ENCODE measurements at places on chromosomes 2 and 18.

DNA sequence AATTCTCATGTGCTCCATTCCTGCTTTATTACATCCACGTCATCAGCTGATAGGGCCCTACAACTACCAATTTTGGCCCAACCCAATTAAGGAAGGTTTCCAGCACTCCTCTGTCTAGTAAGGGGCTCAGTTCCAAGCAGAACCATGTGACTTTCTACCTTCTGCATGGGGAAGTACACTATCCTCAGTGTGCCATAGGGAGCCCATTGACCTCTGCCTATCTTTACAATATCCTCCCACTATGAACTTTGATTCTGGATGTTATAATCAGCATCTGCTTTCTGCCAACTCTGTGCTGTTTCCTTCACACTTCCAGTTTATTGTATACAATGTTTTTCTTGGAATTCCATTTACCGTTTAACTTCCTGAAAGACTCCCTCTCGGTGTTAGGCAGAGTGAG, 53.9 kb upstream of the GCFC2 start:
- DNase-seq: no peak

GRCh38 chr18:42255908-42256765, 301.1 kb downstream of the PIK3C3 start:
- no peak for DNase-seq

GRCh38 chr2:8659092-8659734, 22.6 kb upstream of the ID2 start:
- DNase-seq: no peak

- no peak for DNase-seq
Measured at GRCh38 chr2:24258718-24259117, 83.9 kb downstream of the FAM228A start.

DNA sequence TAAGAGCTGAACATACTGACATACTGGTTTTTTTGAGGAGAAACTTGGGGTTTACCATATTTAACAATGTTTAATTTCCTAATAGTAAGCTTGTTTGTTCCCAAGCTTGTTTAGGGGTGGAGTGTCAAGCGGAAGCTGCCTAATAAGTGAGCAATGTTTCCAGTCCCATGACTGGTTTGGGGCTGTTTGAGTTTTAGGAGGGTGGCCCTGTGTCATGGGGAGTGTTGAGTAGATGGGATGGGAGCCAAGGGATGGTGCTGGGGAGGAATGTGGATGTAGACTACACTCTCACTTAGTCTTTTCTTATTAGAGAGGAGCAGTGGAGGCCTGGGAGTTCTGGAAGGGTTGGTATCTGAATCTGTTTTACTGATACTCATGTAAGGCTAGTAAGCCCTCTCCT, 128.5 kb downstream of the TANC1 start:
- no peak for DNase-seq

GRCh38 chr18:45163871-45164270, 451.4 kb upstream of the SLC14A2 start:
- DNase-seq: no peak

DNA sequence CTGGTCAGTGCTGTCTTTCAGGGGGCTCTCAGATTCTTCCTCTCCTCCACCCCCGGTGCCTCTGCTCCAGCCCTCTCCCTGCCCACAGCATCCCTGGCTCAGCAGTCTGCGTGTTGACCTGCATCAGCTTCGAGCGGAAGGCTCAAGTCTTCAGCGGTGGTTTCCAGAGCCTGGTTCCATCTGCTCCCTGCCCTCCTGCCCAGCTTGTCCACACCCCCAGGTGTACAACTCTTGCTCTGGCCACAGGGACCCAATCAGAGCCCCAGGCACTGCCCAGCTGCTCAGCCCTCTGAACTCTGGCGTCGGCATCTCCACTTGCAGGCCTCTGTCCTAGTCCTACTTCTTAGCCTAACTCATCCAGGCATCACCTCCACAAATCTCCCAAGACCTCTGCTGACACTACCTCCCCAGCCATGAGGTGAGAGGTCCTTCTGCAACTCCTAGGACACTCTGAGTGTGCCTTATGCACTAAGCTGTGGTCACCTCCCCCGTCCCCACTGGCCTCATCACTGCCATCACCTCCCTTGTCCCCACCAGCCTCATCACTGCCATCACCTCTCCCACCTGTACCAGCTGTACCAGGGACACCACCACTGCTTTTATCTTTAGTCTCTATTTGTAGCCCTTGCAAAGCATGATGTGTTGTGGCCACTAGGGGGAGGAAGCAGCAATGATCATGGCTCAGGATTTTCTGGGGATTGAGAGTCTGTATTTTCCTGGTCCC, 60.9 kb downstream of the EDAR start:
- peak; percentile 35 for DNase-seq

DNA sequence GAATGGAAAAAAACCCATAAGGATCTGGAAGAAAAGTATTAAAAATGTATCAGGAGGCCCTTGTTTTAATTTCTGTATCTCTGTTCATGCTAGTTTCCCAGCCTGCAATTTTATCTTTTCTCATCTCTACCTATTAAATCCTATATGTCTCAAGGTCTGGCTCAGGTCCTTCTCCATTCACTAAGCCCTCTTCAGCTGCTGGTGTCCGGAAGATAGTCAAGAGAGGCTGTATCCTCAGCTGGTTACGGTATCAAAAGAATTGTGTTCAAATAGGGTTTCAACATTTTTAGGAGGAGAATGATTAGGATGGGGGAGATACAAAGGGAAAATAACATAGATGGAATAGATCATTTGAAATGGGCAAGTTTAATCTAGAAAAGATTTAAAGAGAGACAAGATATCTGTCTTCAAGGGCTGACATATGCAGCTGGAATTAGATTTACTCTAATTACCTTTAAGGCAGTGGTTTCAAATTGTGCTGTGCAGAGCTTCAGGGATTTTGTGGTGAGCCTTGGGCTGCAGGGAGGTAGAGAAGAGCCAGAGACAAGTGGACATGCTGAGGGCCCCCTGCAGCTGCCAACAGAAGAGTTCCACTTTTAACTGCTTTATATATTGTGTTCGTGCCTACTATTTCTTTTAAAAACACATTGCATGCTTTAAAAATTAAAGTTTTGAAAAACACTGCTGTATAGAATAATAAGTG, 24.1 kb downstream of the GREB1L start:
- DNase-seq: no peak

DNA sequence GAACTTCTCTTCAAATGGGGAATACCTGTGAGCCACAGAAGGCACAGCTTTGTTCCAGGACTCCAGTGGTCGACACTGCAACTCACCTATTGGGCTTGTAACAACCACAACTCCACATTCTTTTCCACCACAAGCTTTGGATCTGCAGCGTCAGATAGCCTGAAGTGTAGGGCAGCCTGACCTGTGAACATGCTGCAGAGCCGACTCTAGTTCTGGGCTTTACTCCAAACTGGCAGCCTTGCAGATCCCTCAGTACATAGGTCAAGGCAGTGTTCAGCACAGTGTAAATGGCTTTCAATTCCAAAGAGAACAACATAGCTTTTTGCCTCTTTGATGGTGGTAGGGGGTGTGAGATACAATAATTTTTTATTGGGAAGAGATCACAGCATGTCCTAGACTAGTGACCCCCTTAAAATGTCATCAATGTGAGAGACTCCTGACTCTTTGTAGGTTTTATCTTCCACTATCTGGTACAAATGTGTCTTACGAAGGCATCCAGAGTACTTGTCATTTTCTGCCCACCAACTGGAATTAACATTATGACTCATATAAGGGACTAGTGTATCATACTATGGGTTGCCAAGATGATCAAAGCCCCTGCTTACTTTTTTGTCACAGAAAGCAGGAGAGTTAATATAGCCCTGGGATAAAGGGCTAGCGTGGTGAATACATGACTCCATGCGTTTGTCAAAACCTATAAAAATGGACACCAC, 149.8 kb downstream of the COPS8 start:
- DNase-seq: no peak

GRCh38 chr18:26386002-26386401, 159.8 kb downstream of the TAF4B start:
- DNase-seq: no peak

DNA sequence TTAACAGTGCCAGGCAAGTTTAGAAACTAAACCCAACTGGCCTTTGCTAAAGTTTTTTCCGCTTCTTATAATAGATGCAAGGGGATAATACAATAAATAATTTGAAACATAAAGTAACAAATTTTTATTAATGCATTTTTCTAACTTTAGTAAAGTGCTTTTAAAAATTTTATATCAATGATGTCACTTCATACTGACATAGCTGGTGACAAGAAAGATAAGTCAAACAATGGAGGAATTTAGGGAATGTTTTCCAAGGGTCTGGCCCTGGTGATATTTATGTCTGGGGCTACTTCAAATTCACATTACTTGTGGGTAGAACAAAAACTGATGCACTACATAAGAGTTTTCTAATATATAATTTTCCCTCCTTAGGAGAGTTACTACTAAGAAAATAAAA, 61.2 kb upstream of the CBLN2 start:
- no peak for DNase-seq

GRCh38 chr18:45588376-45589355, 26.6 kb upstream of the SLC14A2 start:
- no peak for DNase-seq

DNA sequence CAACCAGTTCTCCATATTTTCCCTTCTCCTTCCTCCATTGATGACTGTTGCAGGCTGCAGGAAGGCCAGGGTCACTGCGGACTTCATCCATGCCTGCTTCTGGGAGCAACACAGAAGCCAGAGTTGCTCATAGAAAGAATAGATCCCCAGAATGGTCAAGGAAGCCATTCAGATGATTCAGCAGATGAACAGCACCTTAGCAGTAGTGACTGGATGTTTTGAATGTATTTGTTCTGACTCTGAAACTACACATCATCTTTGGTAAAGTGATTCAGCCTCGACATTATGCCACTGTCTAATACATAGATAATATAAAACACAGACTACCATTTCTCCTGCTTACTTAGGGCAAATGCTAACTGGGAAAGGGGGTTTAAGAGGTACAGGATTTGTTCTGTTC, 411.6 kb downstream of the RND3 start:
- DNase-seq: no peak

- DNase-seq: no peak
Measured at GRCh38 chr18:26706911-26707351, 158.6 kb downstream of the AQP4 start.

- no peak for DNase-seq
Measured at GRCh38 chr2:158600155-158600802, 143.5 kb downstream of the PKP4 start.

DNA sequence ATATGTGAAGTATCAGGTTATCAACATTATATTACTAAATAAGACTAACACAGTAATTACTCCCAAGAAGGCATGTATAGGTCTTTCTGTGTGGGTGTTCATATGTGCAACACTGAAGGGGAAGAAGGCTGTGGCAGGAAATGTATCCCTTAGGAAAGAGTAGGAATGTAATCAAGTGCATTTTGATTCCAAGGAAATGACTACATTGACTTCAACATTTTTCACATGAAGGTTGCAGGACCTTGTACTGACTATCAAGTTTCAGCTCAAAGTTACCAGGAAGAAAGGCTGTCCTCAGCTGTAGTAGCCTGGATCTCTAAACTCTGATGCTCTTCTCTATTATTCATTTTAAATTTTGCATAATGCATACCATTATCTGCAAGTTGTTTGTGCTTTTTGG, 680.8 kb downstream of the NYAP2 start:
- DNase-seq: no peak

DNA sequence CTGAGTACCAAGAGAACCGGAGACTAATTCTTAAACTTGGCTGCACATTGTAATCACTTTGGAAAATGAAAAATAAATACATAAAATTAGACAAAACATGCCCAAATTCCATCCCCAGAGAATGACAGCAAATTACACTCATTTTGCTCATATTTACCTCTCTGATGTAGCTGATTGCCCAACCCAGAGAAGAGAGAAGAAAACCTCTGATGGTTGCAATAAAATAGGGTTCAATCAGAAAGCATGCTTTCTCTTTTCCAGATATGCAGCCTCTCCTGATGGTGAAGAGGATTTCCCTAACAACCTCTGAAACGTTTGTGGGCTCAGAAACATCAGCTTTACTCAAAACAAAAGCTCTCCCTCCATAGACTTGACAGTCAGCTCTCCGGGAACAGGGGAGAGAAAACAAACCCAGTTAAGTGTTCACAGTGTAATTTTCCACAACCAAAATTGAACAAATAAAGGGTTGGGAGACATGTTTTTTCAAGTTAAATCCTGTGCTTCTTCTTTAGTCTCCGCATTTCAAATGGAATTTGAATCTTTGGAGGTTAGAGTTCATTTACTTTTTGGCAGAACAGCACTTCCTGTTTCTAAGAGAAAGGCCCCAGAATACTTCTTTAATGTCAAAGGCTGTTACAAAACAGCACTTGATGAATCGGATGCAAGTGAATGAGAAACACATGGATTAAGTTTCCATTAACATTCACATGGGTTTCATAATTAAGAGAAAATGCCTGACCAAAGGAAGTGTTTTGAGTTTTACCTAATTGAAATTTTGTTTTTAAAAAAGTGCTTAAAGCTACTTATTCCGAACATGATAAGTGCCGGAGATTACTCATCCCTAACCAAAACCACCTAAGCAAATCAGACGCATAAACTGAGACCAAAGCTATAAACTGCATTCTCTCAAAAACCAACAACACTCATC, 570.1 kb upstream of the SYT4 start:
- DNase-seq: no peak

DNA sequence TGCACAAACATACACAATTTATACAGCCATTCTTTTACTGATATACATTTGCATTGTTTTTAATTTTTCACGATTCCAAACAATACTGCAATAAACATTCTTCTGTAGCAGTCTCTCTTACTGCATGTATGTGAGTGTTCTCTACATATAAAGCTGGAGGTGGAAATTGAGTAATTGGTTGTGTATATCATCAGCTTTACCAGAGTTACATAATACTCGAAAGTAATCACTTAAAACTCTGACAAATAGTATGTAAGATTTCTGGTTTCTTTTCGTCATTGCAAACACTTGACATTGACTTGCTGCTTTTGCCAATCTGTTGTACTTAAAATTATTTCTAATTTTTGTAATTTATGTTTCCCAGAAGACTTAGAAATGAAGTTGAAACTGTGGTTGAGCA, 110.2 kb downstream of the TDRD15 start:
- no peak for DNase-seq

GRCh38 chr2:110853516-110853915, 121.1 kb downstream of the ACOXL start:
- peak; percentile 32 for DNase-seq

DNA sequence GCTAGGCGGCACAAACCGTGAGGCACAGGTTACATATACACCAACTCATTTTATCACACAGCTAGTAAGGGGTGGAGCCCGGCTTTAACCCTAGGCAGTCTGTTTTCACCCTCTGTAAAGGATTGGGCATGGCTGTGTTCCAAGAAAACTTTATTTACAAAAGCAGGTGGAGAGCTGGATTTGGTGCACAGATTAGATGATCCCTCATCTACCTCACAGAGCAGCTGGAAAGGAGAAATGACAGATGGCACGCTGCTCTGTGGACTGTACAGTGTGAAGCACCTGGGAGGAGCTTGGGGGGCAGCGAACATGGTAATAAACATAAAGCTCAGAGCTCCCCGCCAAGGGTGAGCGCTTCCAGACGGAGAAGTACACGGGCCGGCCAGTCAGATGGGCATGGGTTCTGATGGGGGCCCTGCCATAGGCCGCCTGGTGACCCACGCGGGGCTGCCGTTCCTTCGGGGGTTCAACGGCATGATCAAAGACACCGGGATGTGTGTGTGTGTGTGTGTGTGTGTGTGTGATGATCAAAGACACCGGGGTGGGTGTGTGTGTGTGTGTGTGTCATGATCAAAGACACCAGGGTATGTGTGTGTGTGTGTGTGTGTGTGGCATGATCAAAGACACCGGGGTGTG, 862 bp upstream of the TMEM177 start:
- no peak for DNase-seq

GRCh38 chr2:10830203-10830602, 17.6 kb upstream of the PDIA6 start:
- DNase-seq: no peak
